ENCODE measurements at places on chromosomes 11 and 22. TPM values are rescaled to one million over a fixed set of nuclear protein-coding genes. Genes with fewer than 3 reads are reported as not detected.

The MUC15 gene
- not detected for total RNA-seq

The GRAP2 gene
- 5.3 TPM for total RNA-seq

The OR51I1 gene
- total RNA-seq, result not detected

The VPREB3 gene
- not detected for total RNA-seq

The UBQLN3 gene
- total RNA-seq, result under 0.01 TPM

The CECR2 gene
- 2.9 TPM for total RNA-seq

The CDK2AP2 gene
- total RNA-seq, result 4.9 TPM

The BIK gene
- not detected for total RNA-seq

The ANO1 gene
- total RNA-seq, result 0.41 TPM

The FBLN1 gene
- 25.7 TPM for total RNA-seq

The PACS1 gene
- 29.3 TPM for total RNA-seq

The TRIM51 gene
- not detected for total RNA-seq

The APOL6 gene
- 0.82 TPM for total RNA-seq

The TTC36 gene
- total RNA-seq, result 2.4 TPM

The ANGPTL5 gene
- 0.41 TPM for total RNA-seq

The CSF2RB gene
- total RNA-seq, result 0.41 TPM

The MTFP1 gene
- total RNA-seq, result 0.41 TPM
